Nephron progenitor cell (in vitro differentiated cells): ENCODE measurements at places on chromosomes 7 and 10.

DNA sequence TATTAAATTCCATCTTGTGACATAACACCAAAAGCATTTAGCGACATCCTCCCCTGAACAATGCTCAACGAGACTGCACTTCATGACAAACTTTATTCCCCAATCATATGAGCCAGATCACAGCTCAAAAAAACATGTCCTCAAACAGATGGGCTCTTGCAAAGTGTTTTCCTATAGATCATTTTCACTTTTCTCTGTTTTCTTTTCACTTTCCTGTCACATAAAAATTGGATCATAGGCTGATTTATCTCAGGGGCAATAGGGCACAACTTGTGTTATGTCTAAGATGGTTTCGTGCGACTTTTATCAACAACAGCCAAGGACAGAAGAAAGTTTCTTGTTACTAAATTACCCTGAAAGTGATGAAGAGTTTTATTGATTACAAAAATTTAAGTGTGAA, 206.1 kb downstream of the WDR11 start:
- no peak for DNase-seq

DNA sequence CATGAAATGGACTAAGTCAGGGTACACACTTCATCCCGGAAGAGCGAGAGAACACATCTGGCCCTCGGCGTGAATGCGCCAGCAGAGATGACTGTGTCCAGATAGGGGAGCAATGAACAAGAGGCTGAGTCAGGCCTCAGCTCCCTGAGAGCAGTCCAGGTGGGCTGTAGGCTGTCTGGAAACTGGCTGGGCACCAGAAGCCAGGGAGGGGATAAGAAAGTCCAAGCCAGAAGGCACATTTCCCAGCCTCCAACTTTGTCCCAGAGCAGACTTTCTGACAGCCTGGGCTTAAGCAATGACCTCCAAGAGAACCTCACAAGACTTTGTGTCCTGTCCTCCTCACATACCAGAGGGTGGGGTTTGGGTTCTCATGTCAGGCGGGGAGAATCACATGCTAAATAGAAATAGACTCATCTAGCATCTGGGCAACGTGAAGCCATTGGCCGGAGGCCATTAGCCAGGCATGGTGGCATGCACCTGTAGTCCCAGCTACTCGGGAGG, 157.2 kb downstream of the ARHGAP12 start:
- DNase-seq = no peak

DNA sequence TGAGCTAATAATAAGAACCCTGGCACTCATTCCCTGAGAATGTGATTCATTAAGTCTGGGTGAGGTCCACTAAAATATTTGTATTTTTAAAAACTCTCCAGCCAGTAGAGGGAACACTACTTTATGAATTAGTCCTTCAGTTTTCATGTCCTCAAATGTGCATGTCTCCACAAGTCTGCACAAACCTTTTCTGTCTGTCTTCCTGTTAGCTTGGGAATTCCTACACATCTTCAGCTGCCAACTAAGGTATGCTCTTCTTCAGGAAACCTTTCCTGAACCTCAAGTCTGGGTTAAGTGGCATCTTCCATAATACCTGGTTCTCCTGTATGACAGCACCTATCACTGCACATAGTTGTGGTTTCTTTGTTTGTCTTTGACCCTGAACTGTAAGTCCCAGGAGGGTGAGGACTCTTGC, 119.6 kb upstream of the MKX start:
- DNase-seq = no peak

DNA sequence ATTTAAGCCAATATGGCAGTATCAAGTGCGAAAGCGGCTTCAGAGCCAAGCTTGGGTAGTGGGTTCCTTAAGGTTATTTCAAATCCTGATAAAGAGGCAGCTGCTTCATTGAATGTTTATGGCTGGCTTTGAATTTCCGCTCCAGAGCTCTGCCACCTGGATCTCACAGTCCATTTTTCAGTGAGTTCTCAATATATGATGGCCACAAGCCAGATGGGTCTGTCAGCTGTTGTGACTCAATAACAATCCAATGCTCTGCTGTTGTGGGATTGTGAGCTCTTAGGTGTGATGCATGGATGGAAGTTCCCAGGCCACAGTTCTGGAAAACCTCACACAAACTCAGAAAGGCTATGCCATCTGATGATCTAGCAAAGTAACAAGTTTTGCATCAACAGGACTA, 743.8 kb upstream of the LRRN3 start:
- no peak for DNase-seq

- no peak for DNase-seq
These were observed 2.6 kb downstream of the PRLHR start for GRCh38 chr10:118592675-118593330.

- DNase-seq = no peak
These were observed 519.1 kb downstream of the MDFIC start for GRCh38 chr7:115441033-115441432.

- DNase-seq = no peak
These were observed 24.1 kb upstream of the SEMA3A start for GRCh38 chr7:84218681-84219080.

DNA sequence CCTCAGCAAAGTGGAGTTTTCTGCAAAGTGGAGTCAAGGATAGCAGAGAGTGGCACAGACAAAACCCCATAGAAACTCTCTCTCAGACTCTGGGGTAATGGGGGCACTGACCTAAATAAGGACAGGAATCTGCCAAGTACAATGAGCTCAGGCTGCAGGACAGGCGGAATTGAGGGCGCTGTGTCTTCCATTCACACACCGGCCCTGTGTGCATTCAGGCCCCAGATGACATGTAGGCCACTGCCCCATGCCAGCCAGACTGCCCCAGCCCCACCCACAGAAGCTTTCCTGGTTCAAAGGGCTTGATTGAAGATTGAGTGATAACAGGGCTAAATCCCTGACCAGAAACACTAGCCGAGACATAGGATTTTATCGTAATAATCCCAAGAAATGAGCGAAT, 52.7 kb downstream of the EEPD1 start:
- no peak for DNase-seq

DNA sequence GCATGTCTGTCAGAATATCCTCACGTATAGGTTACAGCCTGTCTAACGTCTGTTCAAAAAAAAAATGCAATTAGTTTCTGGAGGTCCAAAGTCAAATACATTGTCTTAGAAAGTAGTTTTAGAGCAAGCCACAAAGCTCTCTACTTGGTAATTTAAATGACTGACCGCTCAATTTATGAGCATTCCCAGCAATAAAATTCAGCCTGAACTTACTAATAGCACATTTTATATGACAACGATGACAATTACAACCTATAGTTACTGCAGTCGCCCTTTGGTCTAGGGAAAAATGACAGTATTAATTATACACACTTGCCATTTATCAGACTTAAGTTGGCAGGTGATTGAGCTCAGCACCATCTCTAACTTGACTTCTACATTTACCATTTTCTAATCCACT, 425.8 kb upstream of the STEAP1 start:
- no peak for DNase-seq

- no peak for DNase-seq
These were observed 274.0 kb downstream of the ELFN1 start for GRCh38 chr7:1943933-1944618.
